ENCODE measurements at places on chromosomes 7 and 10.

- H3K4me1 ChIP-seq, result peaks cover 26% of the 10 kb centered on the region
- no peaks in the 10 kb centered on the region for H3K27me3 ChIP-seq
- no peak overlapping the region for H3K4me3 ChIP-seq
- no peak overlapping the region for H3K27ac ChIP-seq
- no peaks in the 10 kb centered on the region for H3K36me3 ChIP-seq
Observed at GRCh38 chr10:3871424-3871996, 86.5 kb upstream of the KLF6 start.

DNA sequence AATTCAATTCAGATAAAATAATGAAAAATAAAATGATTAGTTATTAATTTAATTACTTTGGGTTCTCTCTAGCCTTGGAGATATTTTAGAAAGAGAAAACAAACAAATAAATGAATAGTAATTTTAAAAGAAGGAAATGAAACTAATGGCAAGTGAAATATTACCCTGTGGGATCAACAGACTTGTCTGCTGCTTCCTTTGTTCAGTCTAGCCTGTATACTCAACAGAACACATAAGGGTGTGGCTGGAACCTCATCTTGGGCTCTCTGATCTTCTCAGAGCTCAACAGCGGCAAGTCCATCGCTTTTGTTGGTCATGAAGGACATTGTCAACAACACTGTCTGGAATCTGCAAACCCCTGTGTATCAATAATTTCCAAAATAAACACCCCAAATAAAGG, 904.9 kb downstream of the IPMK start:
- no peak for DNase-seq
- no peaks in the 10 kb centered on the region for H3K4me1 ChIP-seq
- no peaks in the 10 kb centered on the region for H3K36me3 ChIP-seq
- no peaks in the 10 kb centered on the region for H3K27me3 ChIP-seq
- H3K27ac ChIP-seq, result no peak overlapping the region

DNA sequence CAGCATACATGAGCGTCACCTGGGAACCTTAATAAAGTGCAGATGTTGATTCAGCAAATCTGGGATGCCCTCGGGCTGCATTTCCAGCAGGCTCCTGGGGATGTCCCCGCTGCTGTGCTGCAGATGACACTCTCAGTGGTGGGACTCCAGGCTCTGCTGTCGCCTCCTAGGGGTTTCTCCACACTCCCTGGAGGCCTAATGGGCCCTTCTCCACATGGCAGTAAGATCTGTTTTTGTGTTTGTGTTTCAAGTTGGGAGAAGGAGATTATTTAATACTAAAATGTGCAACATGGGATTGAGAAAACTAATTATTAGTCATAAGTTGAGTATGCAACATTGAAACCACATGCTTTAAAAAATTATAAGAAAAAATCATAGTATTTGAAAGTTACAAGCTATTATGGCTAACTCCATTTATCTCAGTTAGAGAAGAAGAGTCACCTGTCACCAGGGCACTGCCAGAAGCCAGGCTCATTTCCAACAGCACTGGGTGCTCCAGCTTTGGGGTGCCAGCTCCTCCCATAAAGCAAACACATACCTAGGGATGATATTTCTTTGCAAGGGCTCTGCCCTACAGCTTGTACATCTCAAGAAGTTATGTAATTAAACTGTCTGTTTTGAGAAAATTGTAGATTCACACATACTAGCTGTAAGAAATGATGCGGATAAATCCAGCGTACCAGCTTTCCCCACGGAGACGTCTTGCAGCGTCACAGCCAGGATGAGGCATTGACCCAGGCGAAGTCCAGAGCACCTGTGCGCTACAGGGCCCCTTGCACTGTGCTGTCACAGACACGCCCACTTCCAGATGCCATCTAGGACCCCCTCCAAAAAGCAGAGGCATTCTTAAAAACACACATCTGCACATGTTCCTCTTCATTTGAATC, 106.4 kb downstream of the EGFR start:
- peaks cover 4% of the 10 kb centered on the region for H3K4me1 ChIP-seq
- H3K27ac ChIP-seq, result no peak overlapping the region
- no peaks in the 10 kb centered on the region for H3K36me3 ChIP-seq
- no peaks in the 10 kb centered on the region for H3K27me3 ChIP-seq
- H3K4me3 ChIP-seq, result no peak overlapping the region

DNA sequence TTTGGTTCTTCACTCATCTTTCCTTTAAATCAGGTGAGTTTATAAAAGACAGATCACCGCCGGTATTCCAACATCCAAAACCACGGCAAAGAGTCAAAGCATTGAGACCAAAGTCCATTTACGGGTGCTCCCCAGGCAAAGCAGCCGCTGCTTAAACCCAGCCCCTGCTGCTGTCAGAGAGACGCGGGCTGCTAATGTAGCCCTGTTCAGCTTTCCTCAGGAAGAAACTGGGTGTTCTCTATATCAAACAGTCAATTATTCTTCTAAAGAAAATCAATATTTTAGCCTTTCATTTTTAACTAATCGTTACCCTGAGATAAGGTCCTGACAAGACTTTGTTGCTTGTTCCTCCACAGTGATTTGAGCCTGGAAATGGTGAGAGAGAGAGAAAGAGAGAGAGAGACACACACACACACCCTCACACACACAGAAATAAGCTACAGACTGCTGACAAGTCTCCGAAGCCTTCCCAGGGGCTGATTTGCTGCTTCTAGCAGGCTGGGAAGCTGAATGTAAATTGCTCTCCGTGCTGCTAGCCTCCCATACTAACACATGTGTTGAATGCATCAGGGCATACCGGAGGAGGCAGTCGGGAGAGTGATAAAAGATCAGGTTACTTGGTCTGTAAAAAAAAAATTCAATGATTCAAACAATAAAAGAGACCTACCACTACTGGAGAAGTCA, 183.0 kb upstream of the ANK3 start:
- no peaks in the 10 kb centered on the region for H3K27me3 ChIP-seq
- H3K4me3 ChIP-seq, result peak overlapping the region; percentile 13
- no peaks in the 10 kb centered on the region for H3K36me3 ChIP-seq
- H3K4me1 ChIP-seq, result 0 out of 2 replicates have a peak, but pooled peaks cover 5% of the 10 kb centered on the region

- peak; percentile 61 for DNase-seq
- no peaks in the 10 kb centered on the region for H3K36me3 ChIP-seq
- no peak overlapping the region for H3K27ac ChIP-seq
- no peak overlapping the region for H3K4me3 ChIP-seq
- no peaks in the 10 kb centered on the region for H3K27me3 ChIP-seq
Observed at GRCh38 chr10:100518761-100519241, 860 bp downstream of the SEC31B start.

DNA sequence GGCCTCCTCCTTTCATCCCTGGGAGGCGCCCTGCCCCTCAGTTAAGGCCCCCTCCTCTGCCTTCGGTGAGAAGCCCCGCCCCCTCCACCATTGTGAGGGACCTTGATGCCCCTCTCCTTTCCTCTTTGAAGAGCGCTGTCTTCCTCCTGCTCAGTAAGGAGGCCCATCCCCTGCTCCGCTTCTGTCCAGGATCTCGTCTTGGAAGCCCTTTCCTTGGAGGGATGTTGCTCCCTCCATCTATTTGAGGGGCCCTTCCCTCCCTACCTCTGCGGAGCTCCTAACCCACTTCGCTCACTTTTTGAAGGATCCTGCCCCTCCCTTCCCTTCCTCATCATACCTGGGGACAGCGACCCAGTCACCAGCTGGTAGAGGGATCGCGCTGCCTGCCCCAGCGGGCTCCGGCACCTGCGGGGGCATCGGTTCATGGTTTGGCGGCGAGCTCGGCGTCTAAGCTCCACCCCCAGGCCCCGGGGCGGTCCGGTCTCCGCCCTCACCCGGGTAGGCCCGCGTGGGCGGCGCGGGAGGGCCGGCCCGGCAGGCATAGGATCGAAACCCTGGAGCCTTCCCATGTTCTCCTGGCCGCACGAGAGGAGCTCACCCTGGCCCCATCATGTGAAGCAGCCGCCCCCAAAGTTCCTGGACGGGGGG, 4.1 kb downstream of the KCNIP2 start:
- no peaks in the 10 kb centered on the region for H3K36me3 ChIP-seq
- peak overlapping the region; percentile 63 for H3K4me3 ChIP-seq
- H3K4me1 ChIP-seq, result peaks cover 31% of the 10 kb centered on the region
- no peak overlapping the region for H3K27ac ChIP-seq
- H3K27me3 ChIP-seq, result no peaks in the 10 kb centered on the region

DNA sequence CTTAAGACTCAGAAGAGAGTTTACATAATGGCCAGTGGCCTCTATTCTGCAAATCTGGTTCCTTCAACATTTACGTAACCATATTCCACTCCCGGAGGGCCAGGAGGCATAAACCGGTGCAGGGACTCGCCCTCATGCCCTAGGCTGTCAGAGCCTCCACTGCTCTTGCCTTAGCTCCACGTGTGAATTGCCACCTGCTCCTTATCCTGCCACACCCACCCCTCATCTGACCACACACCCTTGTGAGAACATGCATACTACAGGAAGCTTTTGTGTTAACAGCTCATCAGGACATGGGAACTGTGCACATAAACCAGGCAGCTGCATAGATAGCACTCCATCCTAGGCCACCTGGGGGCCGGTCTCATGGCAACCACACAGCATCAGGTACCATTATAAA, 146.7 kb upstream of the PFKP start:
- H3K36me3 ChIP-seq, result no peaks in the 10 kb centered on the region
- peaks cover 18% of the 10 kb centered on the region for H3K4me1 ChIP-seq
- no peak for DNase-seq
- H3K4me3 ChIP-seq, result no peak overlapping the region
- no peak overlapping the region for H3K27ac ChIP-seq

- H3K4me1 ChIP-seq, result no peaks in the 10 kb centered on the region
- H3K27me3 ChIP-seq, result no peaks in the 10 kb centered on the region
- no peak overlapping the region for H3K27ac ChIP-seq
- H3K36me3 ChIP-seq, result no peaks in the 10 kb centered on the region
- H3K4me3 ChIP-seq, result no peak overlapping the region
- DNase-seq, result no peak
Observed at GRCh38 chr10:63653747-63654146, 132.5 kb downstream of the REEP3 start.

GRCh38 chr7:121020249-121020988, 31.9 kb downstream of the CPED1 start:
- no peaks in the 10 kb centered on the region for H3K36me3 ChIP-seq
- H3K4me1 ChIP-seq, result no peaks in the 10 kb centered on the region
- no peaks in the 10 kb centered on the region for H3K27me3 ChIP-seq

GRCh38 chr7:141263508-141263907, 189.6 kb downstream of the TMEM178B start:
- H3K4me1 ChIP-seq, result no peaks in the 10 kb centered on the region
- no peak overlapping the region for H3K27ac ChIP-seq
- no peak overlapping the region for H3K4me3 ChIP-seq
- no peaks in the 10 kb centered on the region for H3K36me3 ChIP-seq
- DNase-seq, result no peak

Data from Karpas-422 (cell line).